Activated T-cell treated with anti-CD3 and anti-CD28 coated beads, Interleukin-2, amount 50 U/mL, for 24 hours (primary cell): ENCODE measurements at places on chromosomes 1 and 21.
A peak's percentile ranks its signal among the peaks of the same experiment; 100 is the strongest.

DNA sequence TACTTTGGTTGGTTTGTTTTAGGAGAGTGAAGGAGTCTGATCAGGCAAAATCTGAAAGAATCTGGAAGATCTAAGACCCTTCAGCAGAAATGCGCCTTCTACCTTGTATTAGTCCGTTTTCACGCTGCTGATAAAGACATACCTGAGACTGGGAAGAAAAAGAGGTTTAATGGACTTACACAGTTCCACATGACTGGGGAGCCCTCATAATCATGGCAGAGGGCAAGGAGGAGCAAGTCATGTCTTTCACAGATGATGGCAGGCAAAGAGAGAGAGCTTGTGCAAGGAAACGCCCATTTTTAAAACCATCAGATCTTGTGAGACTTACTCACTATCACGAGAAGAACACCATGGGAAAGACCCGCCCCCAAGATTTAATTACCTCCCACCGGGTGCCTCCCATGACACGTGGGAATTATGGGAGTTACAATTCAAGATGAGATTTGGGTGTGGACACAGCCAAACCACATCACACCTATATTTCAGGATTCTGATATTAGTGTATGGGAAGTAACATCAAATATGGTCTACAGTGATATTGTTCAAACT, 99.3 kb downstream of the GLUL start:
- no peak for DNase-seq

DNA sequence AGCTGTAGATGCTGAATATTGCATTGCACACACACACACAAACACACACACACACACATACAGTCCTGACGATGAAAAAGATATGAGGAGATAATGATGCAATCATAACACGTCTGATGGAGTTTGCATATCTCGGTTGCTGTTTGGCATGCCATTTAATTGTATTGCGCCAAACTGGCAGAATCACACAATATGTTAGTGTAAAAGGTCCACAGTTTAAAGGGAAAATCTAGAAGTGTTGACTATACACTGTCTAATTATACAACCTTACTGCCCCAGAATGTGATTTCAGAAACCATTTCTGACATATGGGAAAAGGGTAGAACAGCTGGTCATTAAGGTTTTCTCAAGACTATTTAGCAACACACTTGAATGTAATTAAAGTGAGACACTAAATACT, 123.7 kb upstream of the PROX1 start:
- DNase-seq, result no peak

DNA sequence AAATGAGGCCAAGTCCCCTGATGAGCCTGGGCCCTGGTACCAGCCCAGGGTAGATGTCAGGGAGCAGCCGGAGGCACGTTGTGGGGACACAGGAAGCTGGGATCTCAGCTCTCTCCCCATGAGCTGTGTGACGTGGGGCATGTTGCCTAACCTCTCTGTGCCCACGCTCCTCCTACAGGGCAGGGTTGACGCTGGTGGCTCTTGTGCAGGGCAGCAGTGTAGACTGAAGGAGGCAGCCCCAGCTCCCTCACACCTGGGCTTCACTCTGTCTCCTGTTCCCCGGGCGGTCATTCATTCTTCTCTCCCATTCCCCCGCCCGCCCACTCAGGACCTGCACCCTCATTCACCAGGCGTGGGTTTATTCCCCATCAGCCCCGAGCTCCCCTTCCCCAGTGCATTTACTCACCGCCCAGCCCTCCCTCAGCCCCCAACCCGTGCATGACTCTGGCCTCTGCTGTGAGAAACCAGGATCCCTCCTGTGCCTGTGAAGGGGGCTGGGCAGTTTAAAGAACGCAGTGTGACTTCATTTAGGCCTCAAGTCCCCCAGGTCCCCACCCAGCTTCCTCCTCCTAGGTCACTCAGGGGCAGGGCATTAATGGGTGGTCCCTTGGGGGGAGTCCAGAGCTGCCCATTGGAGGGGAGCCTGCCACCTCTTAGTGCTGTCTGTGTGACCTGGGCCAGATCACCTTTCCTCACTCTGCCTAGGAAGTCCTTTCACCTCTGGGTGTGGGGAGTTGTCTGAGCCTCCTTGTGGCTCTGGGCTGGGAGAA, 285.7 kb downstream of the PTPRU start:
- DNase-seq, result peak; percentile 8

DNA sequence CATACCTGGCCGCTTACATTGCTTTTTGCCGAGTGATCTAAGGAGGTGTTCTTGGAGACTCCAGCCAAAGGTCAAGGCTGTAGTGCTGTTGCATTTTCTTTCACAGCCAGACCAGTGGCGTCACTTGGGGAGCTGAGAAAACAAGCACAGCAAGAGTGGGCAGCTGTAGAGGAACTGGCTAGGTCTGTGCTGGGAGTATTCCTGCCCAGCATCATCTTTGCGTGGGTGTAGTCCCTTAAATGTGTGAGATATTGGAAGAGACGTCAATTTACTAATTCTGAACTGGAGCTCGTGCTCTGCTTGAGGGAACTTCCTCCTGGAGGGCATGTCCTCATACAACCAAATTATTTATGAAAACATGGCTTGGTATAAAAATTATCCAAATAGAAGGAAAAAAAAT, 10.2 kb downstream of the UBIAD1 start:
- DNase-seq, result no peak

- no peak for DNase-seq
These were observed 53.9 kb upstream of the ASPM start for GRCh38 chr1:197200272-197200899.

GRCh38 chr1:227317523-227318015, 723 bp downstream of the CDC42BPA start:
- peak; percentile 45 for DNase-seq

DNA sequence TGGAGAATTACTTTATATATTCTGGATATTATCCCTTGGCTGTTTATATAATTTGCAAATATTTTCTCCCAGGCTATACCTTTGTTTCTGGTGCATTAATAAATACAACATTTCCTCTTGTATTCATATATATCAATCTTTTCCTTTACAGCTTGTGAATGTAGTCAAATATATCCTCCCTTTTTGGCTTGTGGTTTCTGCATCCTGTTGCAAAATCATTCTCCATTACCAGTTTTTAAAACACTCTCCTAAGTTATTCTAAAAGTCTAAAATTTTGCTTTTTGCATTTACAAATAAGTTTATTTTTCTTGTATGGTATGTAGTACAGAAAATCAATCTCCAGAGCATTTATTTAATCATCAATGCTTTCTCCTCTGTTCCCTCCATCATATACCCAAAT, 909.4 kb downstream of the ADGRL2 start:
- no peak for DNase-seq

DNA sequence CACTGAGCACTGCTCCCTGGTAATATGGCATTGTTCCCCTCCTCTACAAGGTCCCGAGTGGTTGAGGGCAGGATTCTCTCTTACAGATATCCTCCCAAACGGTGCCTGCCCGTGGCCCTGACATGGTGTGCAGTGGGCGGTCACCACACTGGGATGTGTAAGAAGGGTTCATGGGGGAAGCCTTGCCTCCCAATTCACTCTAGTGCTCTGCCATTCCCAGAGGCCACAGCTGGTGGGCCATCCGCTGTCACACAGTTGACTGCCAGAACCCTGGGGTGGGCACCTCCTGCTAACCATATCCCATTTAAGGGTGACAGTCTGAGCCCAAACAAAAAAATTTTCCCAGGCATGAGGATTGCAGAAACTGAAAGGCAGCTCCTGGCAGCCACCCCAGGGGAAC, 9.1 kb downstream of the GJA5 start:
- DNase-seq, result no peak

DNA sequence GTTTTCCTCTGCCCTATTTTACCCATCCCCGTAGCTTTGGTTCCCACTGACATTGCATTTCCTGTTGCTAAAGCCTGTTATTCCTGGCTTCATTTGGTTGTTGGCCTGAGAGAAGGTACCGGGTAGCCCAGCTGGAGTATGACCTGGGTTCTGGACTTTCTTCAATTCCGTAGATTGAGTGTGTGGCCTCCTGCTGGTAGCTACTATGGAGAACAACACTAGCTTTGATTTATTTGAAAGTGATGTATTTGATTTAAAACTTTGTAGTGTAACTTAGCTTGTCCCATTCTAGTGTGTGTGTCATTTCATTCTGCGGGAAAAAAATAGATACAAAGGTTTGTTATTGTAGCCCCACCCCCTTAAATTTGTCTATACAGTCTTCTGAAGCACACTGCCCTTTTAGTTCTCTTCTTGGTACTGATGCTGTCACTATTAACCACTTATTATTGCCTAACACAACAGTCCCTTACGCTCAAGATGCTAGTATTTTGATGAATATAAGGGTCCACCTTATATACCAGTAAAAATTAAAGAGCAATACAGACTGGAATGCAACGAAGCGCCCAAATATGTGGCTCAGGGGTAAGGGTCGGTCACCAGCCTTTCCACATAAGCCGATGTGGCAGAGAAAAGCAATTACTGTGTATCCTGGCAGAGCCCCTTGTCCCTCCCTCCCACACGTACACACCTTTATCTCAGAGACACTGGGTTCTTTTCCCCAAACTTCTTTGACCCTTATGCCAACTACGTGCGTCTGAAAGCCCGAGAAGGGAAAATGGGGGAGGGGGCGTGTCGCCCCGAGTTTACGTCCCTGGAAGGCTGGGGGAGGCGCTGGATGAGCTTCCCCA, 643 bp upstream of the MOV10 start:
- DNase-seq, result no peak

- no peak for DNase-seq
These were observed 4.7 kb downstream of the SPRR5 start for GRCh38 chr1:152951711-152952110.

- DNase-seq, result no peak
These were observed 89.6 kb downstream of the RERE start for GRCh38 chr1:8727809-8728213.

GRCh38 chr1:147611021-147611426, 59.3 kb downstream of the ACP6 start:
- no peak for DNase-seq
